HepG2 (cell line): ENCODE measurements at places on chromosomes 4 and X. TPM values are rescaled to one million over a fixed set of nuclear protein-coding genes. Genes with fewer than 3 reads are reported as not detected.

DNA sequence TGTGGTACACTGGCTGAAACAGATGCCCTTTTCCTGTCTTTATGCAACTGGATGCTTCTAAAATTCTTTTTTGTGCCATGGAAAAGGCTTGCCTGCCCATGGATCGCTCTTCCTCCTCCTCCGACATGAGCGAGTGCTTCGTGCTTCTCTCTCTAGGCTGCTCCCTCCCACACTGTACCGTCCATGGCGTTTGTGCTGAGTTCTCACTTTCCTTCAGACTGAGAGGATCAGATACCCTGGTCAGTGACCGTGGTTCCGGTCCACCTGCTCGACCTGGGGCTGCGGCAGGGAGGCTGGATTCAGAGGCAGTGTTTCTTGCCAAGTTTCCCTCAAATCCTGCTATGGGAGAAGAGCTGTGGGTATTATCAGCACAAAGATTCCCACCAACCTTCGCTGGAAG is 10.2 kb upstream of the CLDN24 start:
- DNase-seq: no peak
- no peaks in the 10 kb centered on the region for H3K27me3 ChIP-seq
- no peak overlapping the region for H3K27ac ChIP-seq

- no peaks in the 10 kb centered on the region for H3K36me3 ChIP-seq
- DNase-seq: no peak
- H3K27me3 ChIP-seq: peaks cover 7% of the 10 kb centered on the region
- H3K4me3 ChIP-seq: no peak overlapping the region
- H3K27ac ChIP-seq: no peak overlapping the region
These were observed 956 bp downstream of the SORCS2 start for GRCh38 chr4:7193030-7193958.

DNA sequence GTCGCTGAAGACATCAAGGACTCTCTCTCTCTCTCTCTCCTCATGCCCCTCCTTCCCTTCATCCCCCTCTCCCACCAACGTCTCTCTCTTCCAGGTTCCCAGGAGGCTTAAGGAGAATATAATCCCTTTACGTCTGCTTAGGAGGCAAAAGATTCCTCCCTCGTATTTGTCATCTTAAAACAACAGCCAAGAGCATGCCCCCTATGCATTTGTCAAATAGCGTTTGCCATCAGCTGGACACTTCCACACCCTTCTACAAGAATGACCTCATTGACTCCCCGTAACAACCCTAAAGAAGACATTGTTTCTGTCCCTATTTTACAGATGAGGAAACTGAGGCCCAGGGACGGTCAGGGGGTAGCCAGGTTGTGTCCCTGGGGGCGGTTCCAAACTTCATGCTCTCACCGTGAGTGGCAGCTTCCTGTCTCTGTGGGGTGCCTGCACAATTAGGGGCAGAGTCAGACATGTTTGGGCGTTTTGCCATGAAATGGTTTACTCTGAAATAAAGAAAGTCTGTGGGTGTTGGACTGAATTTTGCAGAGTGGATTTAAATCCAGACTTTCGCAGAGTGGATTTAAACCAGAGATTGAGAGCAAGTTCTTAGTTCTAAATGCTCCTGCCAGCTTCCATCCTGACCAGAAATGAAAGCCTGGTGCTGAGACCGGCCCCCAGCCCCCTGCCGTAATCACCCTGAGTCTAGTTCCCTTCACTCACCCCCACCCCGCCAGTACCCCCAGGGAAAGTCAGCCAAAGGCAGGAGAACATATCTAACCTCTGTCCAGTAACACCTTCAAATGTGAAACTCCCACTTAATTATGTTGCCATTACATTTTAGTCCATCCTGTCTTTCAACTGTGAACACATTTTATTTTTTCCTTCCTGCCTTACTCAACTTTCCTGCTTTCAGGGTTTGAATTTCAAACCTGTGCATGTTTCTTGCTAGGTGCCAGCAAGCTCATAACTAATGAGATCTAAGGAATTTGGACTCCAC is 44.3 kb upstream of the TBL1X start:
- no peak overlapping the region for H3K4me3 ChIP-seq
- no peak overlapping the region for H3K27ac ChIP-seq
- H3K36me3 ChIP-seq: no peaks in the 10 kb centered on the region
- no peak for DNase-seq
- H3K4me1 ChIP-seq: no peaks in the 10 kb centered on the region

GRCh38 chrX:13742397-13743176 is 8.0 kb downstream of the OFD1 start:
- peaks cover 9% of the 10 kb centered on the region; the same call in 1 of the 2 replicates for H3K4me1 ChIP-seq
- H3K27ac ChIP-seq: no peak overlapping the region
- no peak overlapping the region for H3K4me3 ChIP-seq
- H3K36me3 ChIP-seq: no peaks in the 10 kb centered on the region

- no peak overlapping the region for H3K27ac ChIP-seq
- no peaks in the 10 kb centered on the region for H3K4me1 ChIP-seq
- no peaks in the 10 kb centered on the region for H3K36me3 ChIP-seq
- no peak for DNase-seq
- H3K27me3 ChIP-seq: peaks cover 7% of the 10 kb centered on the region; the same call in 2 of the 3 replicates
These were observed 240.1 kb upstream of the NOCT start for GRCh38 chr4:138775489-138775888.

- H3K4me1 ChIP-seq: peaks cover 71% of the 10 kb centered on the region
- no peaks in the 10 kb centered on the region for H3K36me3 ChIP-seq
- no peak overlapping the region for H3K4me3 ChIP-seq
- no peak for DNase-seq
These were observed 27.8 kb downstream of the ADGRA3 start for GRCh38 chr4:22488106-22488505.

GRCh38 chrX:30889147-30890140 is at the start of gene TAB3:
TSS of gene TAB3 (minus strand) at chrX:30889254. CDS start at chrX:30859588, 29,666 bp downstream.
- no peaks in the 10 kb centered on the region for H3K27me3 ChIP-seq
- peak within 1 kb of the TSS; percentile 76 for H3K27ac ChIP-seq
- peaks cover 34% of the 10 kb centered on the region for H3K4me1 ChIP-seq

- no peak overlapping the region for H3K27ac ChIP-seq
- no peaks in the 10 kb centered on the region for H3K36me3 ChIP-seq
- 0 out of 2 replicates have a peak, but pooled peaks cover 7% of the 10 kb centered on the region for H3K4me1 ChIP-seq
- no peak for DNase-seq
These were observed 32.1 kb downstream of the TSPAN5 start for GRCh38 chr4:98626350-98626749.

DNA sequence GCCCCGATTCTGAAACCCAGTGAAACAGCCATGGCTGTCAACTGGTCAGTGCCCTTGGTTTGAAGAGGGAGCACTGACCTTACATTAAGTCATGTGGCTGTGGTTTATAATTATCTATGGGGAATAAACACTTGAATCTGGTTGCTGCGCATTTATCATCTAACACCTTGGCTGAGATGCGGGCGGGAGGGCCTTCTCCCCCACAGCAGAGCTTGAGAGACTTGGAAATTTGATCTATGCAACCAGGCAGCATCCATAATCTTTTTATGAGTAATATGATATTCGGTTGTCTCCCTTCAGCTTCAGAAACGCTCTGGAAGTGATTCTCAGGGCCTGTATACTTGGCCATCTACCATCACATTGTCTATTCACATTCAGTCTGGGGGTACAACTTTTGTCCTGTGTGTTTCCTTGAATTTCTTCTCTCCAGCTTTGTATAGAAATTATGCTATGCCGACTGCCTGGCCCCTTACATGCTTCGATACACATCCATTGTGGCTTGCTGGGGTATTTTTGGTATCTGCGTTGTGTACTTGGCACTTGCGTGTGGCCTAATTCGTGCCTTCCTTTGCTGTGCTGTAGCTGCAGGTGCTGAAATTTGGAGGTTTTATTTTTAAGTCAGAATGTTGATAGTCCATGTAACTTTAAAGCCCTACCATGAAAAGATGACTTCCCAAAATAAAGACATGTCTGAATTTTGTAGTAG is 321.6 kb downstream of the ARHGAP10 start:
- no peaks in the 10 kb centered on the region for H3K36me3 ChIP-seq
- DNase-seq: no peak
- no peaks in the 10 kb centered on the region for H3K4me1 ChIP-seq
- H3K27ac ChIP-seq: no peak overlapping the region

GRCh38 chrX:15675490-15675921 is 10.9 kb upstream of the CLTRN start:
- no peak for DNase-seq
- H3K36me3 ChIP-seq: no peaks in the 10 kb centered on the region
- peaks cover 26% of the 10 kb centered on the region for H3K4me1 ChIP-seq
- H3K27ac ChIP-seq: peak overlapping the region; percentile 94

DNA sequence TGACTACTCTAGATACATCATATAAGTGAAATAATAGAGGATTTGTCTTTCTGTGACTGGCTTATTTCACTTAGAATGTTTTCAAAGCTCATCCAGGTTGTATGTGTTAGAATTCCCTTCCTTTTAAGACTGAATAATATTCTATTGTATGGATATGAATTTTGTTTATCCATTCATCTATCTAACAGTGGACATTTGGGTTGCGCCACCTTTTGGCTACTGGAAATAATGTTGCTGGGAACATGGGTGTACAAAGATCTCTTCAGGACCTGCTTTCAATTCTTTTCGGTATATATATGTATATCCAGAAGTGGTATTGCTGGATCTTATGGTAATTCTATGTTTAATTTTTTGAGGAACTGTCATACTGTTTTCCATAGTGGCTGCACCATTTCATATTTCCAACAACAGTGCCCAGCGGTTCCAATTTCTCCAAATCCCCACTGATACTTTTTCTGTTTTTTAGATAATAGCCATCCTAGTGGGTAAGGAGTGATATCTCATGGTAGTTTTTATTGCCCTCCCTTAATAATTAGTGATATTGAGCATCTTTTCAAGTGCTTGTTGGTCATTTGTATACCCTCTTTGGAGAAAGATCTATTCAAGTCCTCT is 3.4 kb upstream of the SCD5 start:
- DNase-seq: peak; percentile 13
- no peaks in the 10 kb centered on the region for H3K4me1 ChIP-seq
- no peak overlapping the region for H3K27ac ChIP-seq
- H3K36me3 ChIP-seq: no peaks in the 10 kb centered on the region
- peaks cover 3% of the 10 kb centered on the region for H3K27me3 ChIP-seq

- H3K36me3 ChIP-seq: no peaks in the 10 kb centered on the region
- 0 out of 2 replicates have a peak, but pooled peaks cover 6% of the 10 kb centered on the region for H3K4me1 ChIP-seq
These were observed 6.7 kb upstream of the CD38 start for GRCh38 chr4:15771216-15772058.

GRCh38 chr4:130478406-130478805 is 1382.5 kb downstream of the C4orf33 start:
- no peak overlapping the region for H3K4me3 ChIP-seq
- H3K36me3 ChIP-seq: no peaks in the 10 kb centered on the region
- no peak for DNase-seq
- no peaks in the 10 kb centered on the region for H3K27me3 ChIP-seq

GRCh38 chrX:40272776-40273175 is 175.0 kb upstream of the BCOR start:
- no peak overlapping the region for H3K27ac ChIP-seq
- DNase-seq: no peak
- 0 out of 2 replicates have a peak, but pooled peaks cover 1% of the 10 kb centered on the region for H3K4me1 ChIP-seq
- H3K27me3 ChIP-seq: no peaks in the 10 kb centered on the region; the same call in 2 of the 3 replicates

- H3K4me1 ChIP-seq: peaks cover 6% of the 10 kb centered on the region
- no peak for DNase-seq
- H3K36me3 ChIP-seq: no peaks in the 10 kb centered on the region
- H3K27ac ChIP-seq: no peak overlapping the region
- no peak overlapping the region for H3K4me3 ChIP-seq
These were observed 6.2 kb downstream of the TIGD4 start for GRCh38 chr4:152773339-152773738.

- DNase-seq: no peak
- H3K36me3 ChIP-seq: no peaks in the 10 kb centered on the region
- no peaks in the 10 kb centered on the region for H3K27me3 ChIP-seq
- H3K27ac ChIP-seq: no peak overlapping the region
- H3K4me3 ChIP-seq: no peak overlapping the region
These were observed 132.1 kb upstream of the SLC4A4 start for GRCh38 chr4:71206763-71207162.

Gene FAM9B
- total RNA-seq: not detected in 2 replicates

Gene IQCM
- not detected in 2 replicates for total RNA-seq

Gene RTL9
- total RNA-seq: 0.02 and 0.15 TPM in 2 replicates

Gene ZNF275
- total RNA-seq: 6.4 and 9.5 TPM in 2 replicates

Gene SLC4A4
- total RNA-seq: not detected in 2 replicates
